Epithelial cell of prostate (primary cell): ENCODE measurements at places on chromosomes 12 and 14.

- no peak for DNase-seq
Observed at GRCh38 chr12:124542021-124542949, 25.1 kb downstream of the NCOR2 start.

- DNase-seq: no peak
Observed at GRCh38 chr12:17802657-17803641, 287.0 kb downstream of the RERGL start.

- DNase-seq: no peak
Observed at GRCh38 chr12:91178781-91179180, 3.8 kb downstream of the DCN start.

DNA sequence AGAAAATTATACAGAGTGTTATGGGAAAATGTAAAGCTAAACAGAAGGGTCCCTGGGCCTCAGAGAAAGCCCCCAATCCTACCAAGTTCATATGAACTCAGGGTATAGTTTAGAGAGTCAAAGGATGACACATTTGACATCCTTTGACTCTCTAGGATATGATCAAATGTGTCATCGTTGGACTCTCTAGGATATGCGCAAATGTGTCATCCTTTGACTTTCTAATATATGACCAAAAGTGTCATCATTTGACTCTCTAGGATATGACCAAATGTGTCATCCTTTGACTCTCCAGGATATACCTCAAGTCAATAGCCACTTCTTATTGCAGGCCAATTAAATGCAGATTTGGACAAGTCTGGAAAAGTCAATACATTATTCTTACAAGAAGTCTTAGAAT lies 204.8 kb upstream of the IGF1 start:
- DNase-seq: no peak

DNA sequence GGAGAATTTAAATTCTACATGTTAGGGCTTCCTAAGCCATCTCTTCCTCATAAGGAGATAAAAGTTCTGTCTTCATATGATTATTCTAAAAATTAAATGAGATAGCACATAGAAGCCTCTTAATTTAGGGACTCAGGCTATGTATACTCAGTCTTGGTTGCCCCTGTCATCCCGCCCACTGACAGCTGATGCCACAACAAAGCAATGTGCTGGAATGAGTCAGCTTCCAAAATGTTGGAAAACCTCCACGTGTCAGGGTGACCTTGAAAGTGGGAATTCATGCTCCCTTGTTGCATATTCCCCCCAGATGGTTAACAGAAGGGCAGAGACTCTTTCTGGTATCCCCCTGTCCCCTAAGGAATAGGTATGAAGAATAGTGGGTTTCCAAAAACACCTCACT lies 238.0 kb upstream of the DDHD1 start:
- DNase-seq: no peak

DNA sequence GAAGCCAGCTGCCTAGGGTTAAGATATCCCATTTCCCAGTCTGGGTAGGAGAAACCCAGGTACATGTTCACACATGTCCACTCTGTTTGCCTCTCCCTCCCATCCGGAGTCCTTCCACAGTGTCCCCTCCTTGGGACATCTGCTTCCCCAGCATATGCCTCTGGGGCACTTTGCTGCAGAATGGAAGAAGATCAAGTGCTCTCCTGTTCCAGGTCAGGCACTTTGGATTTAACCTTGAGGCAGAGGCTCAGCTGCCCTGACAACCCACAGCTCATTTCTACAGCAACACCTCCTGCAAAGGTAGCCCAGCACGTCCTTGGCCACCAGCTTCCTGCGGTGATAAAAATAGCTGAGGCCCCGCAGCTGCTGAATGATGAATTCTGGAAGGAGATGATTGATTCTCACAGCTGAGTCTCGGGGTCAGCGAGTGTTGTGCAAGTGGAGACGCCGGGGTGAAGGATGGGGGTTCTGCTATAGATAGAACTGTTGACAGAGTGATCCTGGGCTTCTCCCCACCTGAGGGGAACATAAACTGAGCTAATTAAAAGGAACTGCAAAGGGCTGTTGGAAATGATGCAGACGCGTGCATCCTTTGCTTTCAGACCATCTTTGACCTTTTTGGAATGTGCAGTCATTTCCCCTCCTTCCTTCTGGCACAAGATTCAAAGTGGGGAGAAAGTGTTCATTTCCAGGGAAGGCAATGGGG lies 145.0 kb downstream of the SLC38A6 start:
- DNase-seq: no peak

- DNase-seq: no peak
Observed at GRCh38 chr12:120822832-120823503, 81.2 kb downstream of the SPPL3 start.

DNA sequence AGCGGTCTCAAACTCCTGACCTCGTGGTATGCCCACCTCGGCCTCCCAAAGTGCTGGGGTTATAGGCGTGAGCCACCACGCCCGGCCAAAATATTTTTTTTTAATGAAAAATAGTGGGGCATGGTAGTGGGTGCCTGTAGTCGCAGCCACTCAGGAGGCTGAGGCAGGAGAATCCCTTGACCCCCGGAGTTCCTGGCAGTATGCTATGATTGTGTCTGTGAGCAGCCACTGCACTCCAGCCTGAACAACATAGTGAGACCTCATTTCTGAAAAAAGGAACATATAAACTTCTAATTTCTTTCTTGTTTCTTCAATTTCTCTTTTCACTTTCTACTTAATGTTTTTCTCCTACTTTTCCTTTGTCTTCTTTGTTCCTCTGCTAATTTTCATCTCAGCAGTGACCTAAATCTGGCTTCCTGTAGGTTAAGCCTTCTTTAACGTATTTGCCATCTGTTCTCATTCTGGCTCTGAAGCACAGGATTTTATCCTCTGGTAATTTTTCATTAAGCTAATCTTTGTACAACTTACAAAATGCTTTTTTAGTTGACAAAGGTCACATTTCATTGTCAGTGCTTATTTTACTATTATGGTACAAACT lies 4.5 kb upstream of the RPGRIP1 start:
- DNase-seq: no peak

DNA sequence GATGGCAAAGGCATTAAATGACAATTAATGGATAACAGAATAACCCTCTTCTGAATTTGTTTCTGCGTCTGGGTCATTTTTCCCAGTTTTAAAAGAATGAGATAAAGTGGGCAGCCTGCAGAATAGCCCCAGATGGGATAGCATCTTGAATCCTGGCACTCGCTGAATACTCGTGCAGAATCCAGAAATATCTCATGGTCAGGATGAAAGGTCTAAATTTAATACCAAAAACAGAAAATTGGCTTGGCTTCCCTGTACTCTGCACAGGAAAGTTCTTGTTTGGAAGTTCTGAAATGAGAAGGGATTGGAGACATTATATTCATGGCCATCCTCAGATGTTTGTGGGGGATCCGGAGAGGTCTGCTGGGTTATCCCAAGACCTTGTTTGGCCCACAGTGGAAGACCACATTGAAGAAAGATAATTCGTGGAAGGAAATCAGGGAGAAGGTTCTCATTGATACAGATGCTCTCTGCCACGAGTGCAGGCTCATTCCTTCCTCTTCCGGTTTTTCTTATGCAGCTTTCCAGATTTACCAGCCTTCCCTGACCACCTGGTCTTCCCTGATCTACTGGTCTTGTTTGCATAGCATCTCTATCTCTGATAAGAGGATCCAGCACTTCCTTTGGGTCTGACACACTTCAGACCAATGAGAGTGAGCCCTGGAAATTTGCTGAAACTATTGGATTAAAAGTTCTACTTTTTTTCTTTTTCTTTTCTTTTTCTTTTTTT lies 6.0 kb upstream of the IFT81 start:
- no peak for DNase-seq

DNA sequence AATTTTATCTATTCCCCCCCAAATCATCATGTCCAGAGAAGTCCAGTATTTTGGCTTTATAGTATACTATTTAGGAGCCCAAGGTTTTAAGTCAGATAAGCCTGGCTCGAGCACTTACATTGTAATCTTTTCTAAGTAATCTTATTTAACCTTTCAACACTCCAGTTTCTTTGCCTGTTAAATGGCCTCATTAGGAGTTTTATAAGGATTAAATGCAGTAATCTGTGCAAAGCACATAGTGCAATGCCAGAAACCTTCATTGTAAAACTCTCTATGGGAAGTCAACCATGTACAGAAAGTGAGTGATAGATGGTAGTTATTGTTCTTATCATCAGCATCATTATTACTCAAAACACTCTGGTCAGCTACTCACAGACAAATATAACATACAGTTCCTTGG lies 1330.4 kb downstream of the SLC16A7 start:
- DNase-seq: no peak

GRCh38 chr12:32947206-32948067 lies 50.9 kb upstream of the PKP2 start:
- no peak for DNase-seq

DNA sequence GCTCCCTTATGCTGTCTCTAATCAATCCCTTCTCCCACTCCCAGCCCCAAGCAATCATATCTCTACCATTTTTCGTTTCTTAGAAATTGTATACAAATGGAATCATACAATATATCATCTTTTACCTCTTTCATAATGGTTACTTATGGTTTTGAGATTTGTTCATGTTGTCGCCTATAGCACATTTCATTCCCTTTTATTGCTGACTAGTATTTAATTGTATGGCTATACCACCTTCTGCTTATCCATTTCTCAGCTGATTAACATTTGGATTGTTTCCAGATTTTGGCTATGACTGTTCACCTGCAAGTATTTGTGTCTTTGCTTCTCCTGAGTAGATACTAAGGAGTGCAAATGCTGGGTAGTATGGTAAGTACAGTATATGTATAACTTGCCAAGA lies 36.7 kb upstream of the GRIN2B start:
- DNase-seq: no peak

GRCh38 chr12:75323663-75324062 lies 6.5 kb downstream of the CAPS2 start:
- no peak for DNase-seq

- no peak for DNase-seq
Observed at GRCh38 chr12:54035568-54036264, 2.9 kb downstream of the HOXC5 start.

- no peak for DNase-seq
Observed at GRCh38 chr12:92764831-92765230, 62.0 kb downstream of the PLEKHG7 start.

- DNase-seq: peak; percentile 83
Observed at GRCh38 chr14:95741038-95741490, 27.1 kb upstream of the TCL1A start.

DNA sequence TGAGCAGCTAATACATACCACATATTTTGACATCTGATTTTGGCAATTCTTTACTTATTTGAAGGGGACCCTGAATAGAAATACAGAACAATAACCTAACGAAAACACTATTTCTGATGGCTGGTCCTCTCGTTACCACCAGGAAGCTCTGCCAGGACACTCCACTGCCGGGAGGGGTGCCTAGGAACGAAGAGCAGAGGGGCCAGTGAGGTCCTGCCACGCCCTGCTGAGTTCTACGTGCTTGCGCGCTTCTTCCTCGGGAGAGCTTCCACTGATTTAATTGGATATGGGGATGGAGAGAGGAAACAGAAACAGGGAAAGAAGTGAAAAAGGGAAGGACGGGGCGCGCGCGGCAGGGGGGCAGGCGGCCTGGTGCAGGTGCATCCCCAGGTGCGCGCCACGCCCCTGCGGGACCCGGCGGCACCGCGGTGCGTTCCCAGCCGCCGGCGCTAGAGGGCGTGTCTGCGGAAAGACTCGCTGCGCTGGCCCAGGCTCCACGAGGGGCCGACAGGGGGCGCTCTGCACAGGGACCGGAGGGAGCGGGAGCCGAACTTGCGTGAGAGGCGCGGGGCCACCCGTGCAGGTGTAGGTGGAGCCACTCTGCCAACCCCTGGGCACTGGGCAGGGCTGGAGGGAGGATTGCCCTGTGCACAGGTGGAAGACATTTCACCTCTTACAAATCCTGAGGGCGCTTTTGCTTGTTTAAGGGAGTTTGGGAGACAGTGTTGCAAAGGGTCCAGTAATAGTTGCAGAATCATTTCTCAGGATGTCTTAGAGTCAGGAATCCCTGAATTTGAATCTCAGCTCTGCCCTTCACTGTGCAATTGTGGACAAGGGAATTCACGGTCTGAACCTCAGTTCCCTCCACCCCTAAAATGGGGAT lies 986.3 kb upstream of the TMEM132C start:
- DNase-seq: no peak

- no peak for DNase-seq
Observed at GRCh38 chr14:103916636-103917262, 11.5 kb upstream of the TDRD9 start.

- DNase-seq: no peak
Observed at GRCh38 chr12:19550626-19551025, 111.3 kb downstream of the AEBP2 start.

DNA sequence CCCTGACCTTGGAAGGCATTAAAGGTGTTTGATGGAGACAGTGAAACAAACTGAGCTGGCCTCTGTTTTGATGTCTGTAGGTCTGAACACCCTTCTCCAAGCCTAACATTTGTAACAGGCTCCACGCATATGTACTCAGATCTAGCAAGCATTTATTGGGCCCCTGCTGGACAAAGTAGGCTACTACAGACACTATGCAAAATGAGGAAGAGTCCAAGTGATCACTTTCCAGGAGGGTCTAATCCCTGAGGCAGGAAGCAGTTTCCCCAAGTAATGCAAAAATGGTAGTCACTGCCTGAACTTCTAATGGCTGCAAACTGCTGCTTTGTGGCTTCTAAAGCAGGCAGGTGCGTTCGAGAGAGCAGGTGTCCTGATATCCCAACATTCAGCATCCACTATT lies 405.8 kb downstream of the MED13L start:
- no peak for DNase-seq

GRCh38 chr12:77924703-77925102 lies 94.0 kb downstream of the NAV3 start:
- no peak for DNase-seq

DNA sequence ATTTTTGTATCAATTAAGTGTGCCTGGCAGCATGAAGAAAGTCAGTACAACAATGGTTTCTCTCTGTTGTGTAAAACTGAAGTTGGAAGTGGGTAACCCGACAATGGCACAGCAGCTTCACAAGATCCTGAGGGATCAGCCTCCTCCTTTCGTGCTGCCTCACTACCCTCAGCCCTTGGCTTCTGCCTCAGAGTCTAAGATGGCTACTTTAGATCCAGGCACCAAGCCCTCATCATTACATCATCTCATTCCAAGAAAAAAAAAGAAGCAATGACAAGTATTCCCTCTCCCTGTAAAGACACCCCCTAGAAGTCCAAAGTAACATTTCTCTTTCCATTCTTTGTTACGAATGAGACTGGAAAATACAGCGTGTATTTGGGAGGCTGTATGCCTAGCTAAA lies 92.6 kb downstream of the DNAI7 start:
- no peak for DNase-seq

- peak; percentile 66 for DNase-seq
Observed at GRCh38 chr12:124046456-124046740, 73.4 kb downstream of the ZNF664 start.

GRCh38 chr14:22545842-22546721 lies 42.9 kb downstream of the DAD1 start:
- no peak for DNase-seq

DNA sequence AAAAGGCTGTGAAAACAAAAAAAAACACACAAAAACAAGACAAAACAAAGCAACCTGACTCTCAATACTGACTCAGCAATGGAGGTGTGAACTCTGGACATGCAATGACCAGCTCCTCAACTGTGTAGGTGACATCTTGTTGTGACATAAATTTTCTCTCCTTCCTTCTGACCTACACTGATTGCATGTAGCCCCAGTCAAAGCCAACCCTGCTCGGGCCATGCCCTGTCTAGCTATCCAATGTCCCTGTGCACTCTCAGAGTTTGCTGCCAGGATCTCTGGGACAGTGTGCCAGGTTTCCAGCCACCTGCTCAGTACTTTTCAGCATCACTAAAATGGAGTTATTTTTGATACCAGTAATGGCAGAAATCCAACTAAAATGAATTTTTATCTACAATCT lies 18.9 kb upstream of the CRACR2A start:
- DNase-seq: no peak
